Stimulated activated CD4-positive, alpha-beta T cell treated with anti-CD3 and anti-CD28 coated beads, TNF-alpha, amount 100 ng/mL, for 24 hours (primary cell): ENCODE measurements at places on chromosomes 7 and 10.

DNA sequence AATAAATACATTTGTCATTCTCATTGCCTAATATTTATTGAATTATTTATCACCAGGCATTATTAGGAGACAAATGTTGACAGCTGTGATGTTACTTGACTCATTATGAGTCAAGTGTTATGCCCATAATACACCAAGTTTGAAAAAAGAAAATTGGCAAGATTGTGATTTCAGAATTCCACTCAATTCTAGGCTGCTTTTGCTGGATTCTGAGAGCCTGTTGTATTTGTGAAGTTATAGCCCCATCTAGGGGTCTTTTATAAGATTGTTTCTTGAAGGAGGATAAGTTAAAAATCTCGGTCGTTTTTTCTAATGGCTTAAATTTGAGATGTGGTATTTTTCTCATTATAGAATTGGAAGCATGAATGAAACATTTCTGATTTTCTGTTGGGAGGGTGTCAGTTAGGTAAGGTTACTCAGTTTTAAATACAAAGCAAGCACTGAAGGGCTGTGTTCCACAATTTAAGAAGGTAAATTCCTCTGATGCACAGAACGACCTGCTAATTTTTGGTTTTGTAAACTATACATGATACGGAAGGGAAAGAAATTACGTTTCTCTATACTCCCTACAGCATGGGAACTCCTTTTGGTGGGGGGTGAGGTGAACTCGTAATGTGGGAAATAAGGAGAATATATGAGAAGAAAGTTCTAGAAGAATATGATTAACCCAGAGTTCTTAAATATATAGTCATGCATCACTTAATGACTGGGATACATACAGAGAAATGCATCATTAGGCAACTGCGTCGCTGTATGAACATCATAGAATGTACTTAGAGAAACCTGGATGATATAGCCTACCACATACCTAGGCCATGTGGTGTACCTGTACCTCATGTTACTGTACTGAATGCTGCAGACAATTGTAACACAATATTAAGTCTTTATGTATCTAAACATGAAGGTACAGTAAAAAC is 2.6 kb downstream of the STK31 start:
- DNase-seq = no peak

GRCh38 chr7:82019551-82020475 is 250.0 kb upstream of the HGF start:
- DNase-seq = no peak

DNA sequence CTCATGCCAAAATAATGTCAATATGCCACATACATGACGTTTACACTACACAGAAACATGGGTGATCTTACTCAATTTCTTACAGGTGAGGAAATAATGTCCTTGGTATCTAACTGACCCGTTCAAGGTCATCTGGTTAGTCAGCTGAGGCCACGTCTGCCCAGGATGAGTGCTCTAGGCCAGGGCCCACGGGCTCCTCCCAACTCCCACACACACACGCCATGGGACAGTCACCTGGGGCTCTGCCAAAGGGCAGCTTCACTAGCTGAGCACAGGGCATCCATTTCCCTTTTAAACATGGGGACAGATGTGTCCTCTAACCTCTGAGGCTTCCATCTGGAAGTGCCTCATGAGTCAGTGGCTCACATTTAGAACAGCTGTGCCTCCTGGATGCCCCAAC is 123.9 kb downstream of the TNS3 start:
- no peak for DNase-seq

GRCh38 chr7:1223196-1223981 is 9.3 kb upstream of the UNCX start:
- no peak for DNase-seq

DNA sequence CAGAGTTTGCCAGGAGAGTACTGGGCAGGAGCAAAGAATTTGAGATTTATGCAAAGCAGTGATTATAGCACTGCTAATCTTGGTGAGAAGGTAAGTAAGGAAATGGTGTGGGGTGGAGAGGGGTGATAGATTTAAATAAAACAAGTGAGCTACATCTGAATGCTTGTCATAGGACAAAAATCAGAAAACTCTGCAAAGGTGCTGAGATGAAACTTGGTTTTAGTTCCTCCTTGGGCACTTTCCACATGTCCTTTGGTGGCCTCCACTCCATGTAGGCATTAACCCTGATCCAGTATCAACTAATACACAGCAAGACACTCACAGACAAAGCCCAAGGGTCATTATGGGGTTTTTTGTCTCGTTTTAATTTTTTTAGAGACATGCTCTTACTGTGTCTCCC is 25.7 kb upstream of the FAM107B start:
- no peak for DNase-seq

GRCh38 chr10:122165484-122166276 is 105.4 kb upstream of the BTBD16 start:
- no peak for DNase-seq

- no peak for DNase-seq
Measured at GRCh38 chr7:148146346-148146745, 444.2 kb upstream of the C7orf33 start.

DNA sequence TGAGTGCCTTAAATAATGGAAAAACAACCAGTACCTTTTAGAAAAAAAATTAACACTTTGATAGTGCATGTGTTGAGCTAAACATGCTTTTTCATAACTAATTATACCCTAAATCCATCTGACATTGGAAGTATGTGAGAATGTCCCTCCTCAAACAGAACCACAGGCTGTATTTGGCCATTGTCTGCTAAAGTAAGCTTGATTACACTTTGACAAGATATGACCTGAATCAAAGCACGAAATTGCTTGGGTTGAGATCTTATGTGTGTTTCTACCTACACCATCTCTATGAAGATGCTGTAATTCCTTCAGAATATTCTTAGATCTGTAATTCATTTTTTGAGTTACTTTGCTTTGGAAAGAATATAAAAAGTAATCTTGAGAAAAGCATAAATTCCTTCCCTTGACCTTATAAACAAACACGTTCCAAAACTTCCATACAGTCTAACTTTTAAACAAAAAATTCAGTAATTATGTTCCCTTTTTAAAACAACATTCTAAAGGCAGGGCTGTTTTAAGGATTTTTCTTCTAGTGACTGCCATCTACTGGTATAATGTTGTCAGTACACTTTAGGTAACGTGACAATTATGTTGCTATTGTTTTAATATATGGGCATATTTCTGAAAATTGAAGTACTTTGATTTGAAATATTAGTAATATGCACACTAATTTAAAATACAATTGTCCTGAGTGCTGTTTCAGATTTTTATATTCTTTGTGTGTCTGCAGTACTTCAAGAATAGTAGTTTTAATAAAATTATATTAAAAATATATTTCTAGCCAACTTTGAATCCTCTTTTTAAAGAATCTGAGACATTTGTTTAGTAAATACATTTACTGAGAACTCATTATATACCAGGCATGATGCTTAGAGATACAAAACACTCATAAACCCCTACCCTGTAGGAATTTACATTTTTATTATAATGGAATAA is 20.9 kb downstream of the CD36 start:
- DNase-seq = no peak

DNA sequence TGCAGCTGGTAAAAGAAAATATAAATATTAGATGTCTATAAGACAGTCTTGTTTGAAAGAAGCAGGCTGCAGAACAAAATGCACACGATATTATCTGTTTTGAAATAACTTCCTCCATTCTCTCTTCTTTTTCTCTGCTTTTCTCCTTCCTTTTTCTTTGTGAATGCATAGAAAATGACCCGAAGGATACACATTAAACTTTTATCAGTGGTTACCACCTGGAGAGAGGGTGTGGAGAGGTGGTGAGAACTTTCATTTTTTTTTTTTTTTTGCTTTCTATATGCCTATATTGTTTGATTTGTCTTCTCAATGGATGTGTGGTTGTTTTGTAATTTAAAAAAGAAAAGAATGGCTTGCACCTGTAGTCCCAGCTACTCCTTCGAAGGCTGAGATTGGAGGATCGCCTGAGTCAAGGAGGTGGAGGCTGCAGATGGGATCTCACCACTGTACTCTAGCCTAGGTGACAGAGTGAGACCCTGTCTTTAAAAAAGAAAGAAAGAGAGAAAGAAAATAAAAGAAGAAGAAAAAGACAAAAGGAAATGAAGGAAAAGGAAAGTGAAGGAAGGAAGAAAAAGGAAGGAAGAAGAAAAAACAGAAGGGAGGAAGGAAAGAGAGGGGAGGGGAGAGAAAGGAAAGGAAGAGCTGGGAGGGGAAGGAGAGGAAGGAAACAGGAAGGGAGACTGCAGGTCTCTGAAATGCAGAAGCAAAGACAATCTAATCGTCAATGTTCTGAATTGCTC is 64.4 kb downstream of the SAMD9 start:
- DNase-seq = no peak

DNA sequence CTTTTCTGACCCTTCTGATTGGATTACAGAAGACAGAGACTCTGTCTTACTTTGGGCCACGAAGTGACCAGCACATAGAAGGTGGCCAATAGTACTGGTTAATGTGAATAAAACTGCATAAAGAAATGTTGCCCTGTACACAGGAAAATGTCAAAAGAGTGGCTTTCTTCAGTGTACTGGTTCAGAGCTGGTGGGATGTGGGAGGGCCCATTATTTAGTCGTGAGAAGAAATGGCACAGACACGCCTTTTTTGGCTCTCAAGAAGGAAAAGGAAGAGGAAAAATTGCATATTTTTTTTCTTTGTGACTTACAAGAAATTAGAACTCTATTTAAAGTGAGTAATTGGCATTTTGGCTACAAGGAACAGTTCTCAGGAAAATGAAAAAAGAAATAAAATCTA is 129.7 kb downstream of the DGKI start:
- no peak for DNase-seq

DNA sequence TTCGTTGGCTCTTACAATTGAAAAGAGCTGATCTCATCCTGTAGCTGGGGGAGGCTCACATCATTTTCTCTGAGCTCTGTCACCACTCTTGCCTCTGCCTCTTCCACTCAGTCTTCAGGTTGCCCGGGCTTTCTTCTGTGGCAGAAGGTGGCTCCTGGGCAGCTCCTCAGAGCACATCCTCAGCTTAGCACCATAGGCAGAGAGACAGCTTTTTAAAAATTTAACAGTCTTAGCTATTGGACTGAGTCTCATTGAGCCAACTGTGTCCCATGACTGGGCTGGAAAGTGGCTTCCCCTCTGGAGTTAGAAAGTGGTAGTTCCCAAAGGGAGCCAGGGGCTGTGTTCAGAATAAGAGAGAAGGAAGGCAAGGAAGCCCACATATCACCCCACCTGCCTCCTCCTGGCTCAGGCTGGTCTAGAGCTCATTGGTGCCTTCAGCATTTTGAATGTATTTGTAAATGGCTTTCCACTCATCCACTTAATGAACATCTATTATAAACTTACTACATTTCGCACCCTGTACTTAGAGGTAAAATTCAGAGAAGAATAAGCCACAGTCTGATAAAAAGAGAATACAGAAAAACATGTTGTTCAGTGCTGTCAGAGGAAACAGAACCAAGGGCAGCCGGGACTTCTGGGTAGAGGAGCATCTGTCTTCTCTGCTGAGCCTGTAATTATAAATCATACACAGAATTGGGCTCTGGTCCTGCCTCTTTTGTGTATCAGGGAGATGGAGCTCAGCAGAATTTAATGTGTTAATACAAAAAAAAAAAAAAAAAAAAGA is 119.3 kb downstream of the WDFY4 start:
- DNase-seq = no peak

GRCh38 chr7:73308665-73309214 is at the start of gene NSUN5:
TSS of gene NSUN5 (minus strand) at chr7:73308826. CDS start at chr7:73308790, 36 bp downstream.
- DNase-seq = peak; percentile 79

DNA sequence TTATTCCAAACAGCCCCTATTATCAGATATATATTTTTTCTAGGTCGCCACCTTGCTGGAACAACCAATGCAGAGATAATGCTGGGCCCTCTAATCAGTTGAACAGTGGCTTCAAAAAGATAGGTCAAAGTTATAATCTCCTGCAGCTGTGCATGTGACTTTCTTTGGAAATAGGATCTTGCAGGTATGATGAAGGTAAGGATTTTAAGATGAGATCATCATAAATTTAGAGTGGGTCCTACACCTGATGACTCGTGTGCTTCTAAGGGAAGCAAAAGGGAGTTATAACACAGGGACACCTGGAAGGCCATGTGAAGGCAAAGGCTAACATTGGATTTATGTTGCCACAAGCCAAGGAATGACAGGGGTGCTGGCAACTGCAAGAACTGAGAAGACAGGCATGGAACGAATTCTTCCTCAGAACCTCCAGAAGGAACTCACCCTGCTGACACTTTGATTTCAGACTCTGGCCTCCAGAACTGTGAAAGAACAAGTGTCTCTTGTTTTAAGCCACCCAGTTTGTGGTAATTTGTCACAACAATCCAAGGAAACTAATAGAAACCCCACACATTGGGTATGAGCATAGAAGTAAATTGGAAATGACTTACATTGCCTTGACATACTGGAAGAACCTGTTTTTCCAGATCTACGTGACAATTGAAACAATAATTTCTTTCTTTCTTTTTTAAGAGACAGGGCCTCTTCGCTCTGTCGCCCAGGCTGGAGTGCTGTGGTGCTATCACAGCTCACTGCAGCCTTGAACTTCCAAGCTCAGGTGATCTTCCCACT is 34.4 kb downstream of the CCDC71L start:
- no peak for DNase-seq

DNA sequence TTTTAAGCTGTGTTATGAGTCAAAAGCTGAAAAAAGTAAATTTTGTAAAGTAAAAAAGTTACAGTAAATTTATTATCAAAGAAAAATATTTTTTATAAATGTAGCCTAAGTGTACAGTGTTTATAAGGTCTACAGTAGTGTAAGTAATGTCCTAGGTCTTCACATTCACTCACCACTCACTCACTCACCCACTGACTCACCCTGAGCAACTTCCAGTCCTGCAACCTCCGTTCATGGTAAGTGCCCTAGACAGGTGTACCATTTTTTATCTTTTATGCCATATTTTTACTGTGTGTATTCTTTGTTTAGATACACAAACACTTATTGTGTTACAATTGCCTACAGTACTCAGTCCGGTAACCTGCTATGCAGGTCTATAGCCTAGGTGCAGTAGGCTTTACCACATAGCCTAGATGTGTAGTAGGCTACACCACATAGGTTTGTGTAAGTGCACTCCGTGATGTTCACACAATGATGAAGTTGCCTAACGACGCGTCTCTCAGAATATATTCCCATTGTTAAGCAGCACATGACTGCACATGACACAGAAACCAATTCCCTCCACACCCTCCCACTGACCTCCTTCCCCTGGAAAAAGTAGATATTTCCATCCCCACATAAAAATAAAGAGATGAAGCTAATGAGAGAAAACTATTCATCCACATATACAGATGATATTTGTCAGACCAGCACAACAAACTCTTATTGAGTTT is 44.8 kb upstream of the FGL2 start:
- DNase-seq = no peak

GRCh38 chr10:21492421-21492820 is 33.1 kb downstream of the SKIDA1 start:
- DNase-seq = no peak
